Left lobe of liver (tissue), 2 donors: ENCODE measurements at places on chromosomes 2 and 18.
A peak's percentile ranks its signal among the peaks of the same experiment; 100 is the strongest.

DNA sequence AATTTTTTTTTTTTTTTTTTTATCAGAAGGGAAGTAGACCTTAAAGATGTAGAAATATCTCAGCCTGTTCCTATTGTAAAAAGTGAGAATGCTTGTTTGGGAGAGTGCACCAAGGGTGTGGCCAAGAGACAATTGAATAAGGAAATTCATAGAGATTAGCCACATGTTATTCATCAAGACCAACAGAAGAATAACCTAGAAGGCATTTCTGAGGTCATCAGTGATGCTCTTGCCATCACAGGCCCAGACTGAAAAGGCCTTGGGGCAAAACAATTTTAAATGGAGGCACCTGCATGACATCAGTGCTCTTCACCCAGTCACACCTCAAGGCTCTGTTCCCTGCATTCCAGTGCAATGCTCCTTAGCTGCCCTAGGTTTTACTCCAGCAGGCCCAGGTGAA, 2043.3 kb upstream of the PIK3C3 start:
- no peak for DNase-seq

DNA sequence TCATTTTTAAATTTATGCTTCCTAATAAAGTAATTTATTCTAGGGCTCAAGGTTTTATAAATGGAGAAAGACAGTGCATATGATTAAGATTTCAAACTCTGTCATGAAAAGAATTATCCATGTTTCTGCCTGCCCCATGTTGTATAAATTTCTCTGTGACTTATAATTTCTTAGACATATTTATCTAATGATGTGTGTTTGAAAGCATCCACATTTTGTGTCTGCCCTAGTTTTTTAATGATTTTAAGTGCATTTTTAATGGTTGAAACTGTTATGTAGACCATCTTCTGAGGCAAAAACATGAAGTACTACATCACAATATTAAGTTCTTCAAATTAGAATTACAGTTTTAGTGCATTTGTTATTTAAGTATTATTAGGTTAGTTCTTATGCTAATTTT, 71.2 kb downstream of the PTPRM start:
- DNase-seq, result no peak

GRCh38 chr18:63237881-63238692, 81.5 kb downstream of the BCL2 start:
- DNase-seq, result no peak

GRCh38 chr2:160952464-160953254, 207.6 kb upstream of the TANK start:
- DNase-seq, result no peak

DNA sequence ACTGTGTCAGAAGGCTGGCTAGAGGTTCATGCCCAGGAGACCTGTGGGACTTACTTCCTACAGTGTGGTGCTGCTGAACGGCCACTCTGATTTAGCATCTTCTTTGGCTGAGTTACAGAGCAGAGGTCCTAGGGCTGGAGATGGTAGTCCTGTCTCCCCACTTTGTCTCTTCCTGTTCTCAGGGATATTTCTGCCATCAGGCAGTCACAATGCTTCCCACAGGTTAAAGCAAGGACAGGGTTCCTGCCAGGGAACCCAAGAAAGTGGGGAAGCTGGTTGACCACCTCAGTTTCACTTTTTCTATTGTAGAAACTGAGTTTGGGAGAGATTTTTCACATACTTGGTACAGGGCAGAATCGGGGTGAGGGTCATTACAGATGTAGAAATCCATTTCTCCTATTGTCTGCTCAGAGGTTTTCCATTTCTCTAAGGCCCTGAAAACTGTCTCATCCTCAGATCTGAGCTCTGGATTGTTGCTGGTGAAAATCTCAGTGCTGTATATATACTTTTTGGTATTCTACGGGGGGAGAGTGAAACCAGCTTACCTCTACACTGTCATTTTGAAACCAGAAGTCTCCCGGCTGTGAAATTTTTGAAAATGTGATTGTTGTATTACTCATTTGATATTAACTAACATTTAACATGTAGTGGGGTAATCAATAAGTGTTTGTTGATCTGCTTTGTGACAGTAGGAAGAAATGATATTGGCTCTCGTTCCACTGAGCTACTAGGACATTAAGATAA, 37.0 kb upstream of the MEP1B start:
- DNase-seq, result no peak

- DNase-seq, result no peak
Measured at GRCh38 chr2:228819701-228820100, 451.4 kb downstream of the PID1 start.

DNA sequence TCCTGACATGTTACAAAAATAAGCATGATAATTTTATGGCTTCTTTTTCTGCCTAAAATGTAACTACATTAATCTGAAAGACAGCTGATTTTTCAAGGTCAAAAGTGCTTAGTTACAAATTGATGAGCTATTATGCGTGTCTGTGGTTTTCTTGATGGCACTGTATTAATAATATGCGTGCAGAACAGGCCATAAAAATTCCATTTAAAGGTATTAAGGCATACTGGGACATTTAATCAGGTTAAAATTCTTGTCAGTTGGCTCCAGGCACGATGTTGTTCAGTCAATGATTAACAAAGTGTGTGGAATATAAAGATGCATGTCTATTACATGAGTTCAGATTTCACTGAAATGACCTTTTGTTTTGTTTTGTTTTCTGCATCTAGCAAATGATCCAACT, 420.1 kb upstream of the ZNF804A start:
- no peak for DNase-seq

DNA sequence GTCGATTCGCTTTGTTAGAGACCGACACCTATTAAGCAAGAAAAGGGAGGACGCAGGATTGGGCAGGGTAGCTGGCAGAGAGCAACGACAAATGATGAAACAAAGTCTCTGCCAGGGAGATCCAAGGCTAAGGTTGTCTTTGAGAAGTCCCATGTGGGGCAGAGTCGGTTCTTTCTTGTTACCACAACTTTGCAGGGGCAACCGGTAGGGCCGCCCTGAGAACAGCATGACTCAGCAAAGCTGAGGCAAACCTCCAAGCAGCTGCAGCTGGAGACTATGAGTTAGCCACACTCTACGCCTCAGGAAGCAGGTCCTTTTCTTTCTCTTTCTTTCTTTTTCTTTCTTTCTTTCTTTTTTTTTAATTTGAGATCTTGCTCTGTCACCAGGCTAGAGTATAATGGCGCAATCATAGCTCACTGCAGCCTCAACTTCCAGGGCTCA, 452.3 kb upstream of the ID2 start:
- no peak for DNase-seq

GRCh38 chr18:44197832-44198611, 482.7 kb upstream of the SETBP1 start:
- no peak for DNase-seq

DNA sequence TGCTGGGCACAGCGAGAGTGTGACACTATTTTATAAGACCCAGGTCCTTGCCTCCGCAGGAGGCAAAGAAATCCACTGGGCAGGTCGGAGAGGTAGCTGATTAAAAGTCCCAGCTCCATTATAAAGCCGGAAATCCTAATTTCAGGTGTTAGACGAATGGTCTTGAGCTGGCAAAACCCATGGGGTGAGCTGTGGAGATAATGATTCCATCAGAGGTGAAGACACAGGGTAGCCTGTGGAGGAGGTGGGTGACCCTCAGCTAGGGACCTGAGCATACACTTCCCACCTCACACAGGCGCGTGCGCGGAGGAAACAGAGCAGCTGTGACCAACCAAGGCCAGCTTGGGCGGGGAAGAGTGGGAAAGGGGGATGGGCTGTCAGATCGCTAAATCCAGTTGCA, 201.7 kb upstream of the CXCR4 start:
- no peak for DNase-seq

DNA sequence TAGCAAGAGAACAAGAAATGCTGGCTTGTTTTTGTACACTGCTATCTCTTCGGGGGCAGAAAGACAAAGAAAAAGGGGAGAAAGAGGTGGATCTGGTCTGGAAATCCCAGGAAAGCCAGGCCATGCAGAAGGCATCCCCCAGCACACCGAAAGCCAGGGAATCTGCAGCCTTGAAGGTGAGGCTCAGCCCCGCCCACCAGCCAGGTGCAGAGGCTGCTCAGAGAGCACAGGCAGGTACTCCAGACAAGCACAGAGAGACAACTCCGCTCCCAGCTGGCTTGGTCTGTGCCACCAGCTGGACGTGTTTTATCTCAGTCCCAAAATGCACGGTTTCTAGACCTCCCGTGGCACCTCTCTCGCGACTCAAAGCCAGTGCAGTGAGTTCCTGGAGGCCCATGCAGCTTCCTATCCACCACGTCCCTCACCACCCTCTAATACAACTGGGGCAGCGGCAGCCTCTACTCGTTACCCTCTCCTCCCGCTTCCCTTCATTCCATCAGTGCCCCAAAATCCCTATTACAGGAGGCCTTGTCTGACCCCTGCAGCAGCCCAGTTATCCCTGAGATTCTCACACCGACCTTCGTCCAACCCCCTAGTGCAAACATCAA, 62.8 kb downstream of the HDAC4 start:
- DNase-seq, result no peak

- no peak for DNase-seq
Measured at GRCh38 chr2:67854798-67855197, 208.0 kb downstream of the C1D start.

DNA sequence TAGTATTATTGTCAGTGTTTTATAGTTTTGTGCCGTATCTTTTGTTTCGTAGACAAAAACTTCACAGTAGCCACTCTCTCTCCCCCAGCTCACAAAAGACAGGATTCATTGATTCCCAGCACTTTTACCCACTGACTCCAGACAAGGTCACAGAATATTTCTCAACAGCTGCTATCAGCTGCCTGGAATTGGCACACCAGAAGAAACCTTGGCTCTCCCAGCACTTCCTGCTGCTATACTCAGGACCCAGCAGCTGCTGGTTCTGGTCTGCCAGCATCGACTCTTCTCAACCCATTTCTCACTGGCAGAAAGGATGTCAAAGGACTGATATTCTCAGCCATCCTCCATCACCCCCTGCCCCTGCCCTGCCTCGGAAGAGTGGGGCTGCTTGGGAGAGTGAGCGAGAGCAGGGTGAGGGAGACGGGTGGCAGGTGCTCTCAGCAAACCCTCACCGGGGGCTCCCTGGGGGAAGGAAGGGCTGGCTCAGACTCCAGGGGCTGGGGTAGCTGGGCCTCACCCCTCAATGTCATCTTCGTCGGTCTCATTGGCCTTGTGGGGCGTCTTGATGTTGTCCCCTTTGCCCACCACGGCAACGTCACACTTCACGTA, 6.1 kb upstream of the OTOF start:
- DNase-seq, result peak; percentile 74

GRCh38 chr2:45741161-45741850, 89.8 kb downstream of the PRKCE start:
- peak; percentile 92 for DNase-seq

GRCh38 chr2:178508646-178509045, 28.4 kb downstream of the PLEKHA3 start:
- no peak for DNase-seq

DNA sequence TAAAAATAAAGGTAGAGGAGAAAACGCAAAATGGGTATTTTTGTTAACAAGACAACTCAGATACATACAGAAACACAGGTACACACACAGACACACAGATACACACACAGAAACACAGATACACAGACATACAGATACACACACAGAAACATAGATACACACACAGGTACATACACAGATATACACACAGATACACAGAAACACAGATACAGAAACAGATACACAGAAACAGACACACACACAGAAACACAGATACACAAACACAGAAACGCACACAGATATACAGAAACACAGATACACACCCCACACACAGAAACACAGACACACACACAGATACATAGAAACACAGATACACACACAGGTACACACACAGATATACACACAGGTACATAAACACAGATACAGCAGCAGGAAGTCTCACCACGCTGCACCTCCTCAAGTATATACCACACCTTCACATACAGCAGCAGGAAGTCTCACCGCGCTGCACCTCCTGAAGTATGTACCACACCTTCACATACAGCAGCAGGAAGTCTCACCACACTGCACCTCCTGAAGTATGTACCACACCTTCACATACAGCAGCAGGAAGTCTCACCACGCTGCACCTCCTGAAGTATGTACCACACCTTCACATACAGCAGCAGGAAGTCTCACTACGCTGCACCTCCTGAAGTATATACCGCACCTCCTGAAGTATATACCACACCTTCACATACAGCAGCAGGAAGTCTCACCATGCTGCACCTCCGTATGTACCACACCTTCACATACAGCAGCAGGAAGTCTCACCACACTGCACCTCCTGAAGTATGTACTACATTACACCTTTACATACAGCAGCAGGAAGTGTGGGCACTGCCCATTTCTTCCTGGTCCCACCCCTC, 250.5 kb downstream of the HDAC4 start:
- peak; percentile 26 for DNase-seq

- no peak for DNase-seq
Measured at GRCh38 chr2:11863103-11863502, 116.7 kb downstream of the LPIN1 start.

DNA sequence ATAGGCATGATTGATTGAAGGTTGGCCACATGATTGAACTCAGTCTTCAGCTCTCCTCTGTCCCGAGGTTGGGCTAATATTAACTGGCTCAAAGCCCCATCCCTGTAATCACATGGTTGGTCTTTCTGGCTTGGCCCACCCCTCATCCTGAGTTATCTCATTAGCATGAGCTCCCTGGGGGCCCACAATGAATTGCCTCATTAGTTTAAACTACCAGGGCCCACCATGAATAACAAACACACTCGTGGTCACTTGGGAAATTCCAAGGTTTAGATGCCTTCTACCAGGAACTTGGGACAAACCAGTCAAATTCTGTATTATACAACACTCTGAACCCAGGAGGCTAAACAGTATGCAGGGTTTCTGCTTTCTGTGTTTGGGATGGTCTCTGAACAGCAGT, 121.7 kb upstream of the B3GNT2 start:
- no peak for DNase-seq

DNA sequence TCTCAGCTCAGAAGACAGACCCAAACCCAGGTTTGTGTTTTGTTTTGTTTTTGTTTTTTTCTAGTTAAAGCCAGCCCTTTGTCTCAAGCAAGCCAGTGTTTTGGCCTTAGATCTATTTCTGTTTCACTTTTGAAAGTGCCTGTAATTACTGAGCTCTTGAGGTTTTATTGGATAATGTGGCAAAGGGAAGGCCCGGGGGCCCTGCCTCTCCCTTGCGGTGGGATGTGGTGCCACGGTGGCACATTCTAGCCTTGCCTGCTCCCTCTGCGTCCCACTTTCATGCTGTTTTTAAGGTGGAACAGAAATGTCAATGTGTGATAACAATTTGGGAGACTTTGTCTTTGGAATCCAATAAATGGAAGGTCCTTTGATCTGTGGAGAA, 2.5 kb downstream of the HPCAL1 start:
- DNase-seq, result no peak

GRCh38 chr2:20111311-20112131, 60.1 kb upstream of the LAPTM4A start:
- DNase-seq, result no peak

- DNase-seq, result no peak
Measured at GRCh38 chr2:45763255-45763654, 111.8 kb downstream of the PRKCE start.
